Mesothelial cell of epicardium (in vitro differentiated cells): ENCODE measurements at places on chromosomes 11 and 22.
A peak's percentile ranks its signal among the peaks of the same experiment; 100 is the strongest.

GRCh38 chr11:9142732-9143131 is 51.3 kb upstream of the SCUBE2 start:
- no peak for DNase-seq

- no peak for DNase-seq
Observed at GRCh38 chr22:26115266-26115665, 54.0 kb upstream of the SEZ6L start.

- peak; percentile 49 for DNase-seq
Observed at GRCh38 chr22:32796865-32797573, 4.5 kb upstream of the TIMP3 start.

- DNase-seq = no peak
Observed at GRCh38 chr22:22863001-22863400, 24.6 kb upstream of the IGLL5 start.

GRCh38 chr11:8698917-8699441 is 16.4 kb downstream of the RPL27A start:
- DNase-seq = no peak

GRCh38 chr22:37745548-37746365 is 48.9 kb downstream of the TRIOBP start:
- peak; percentile 87 for DNase-seq

- no peak for DNase-seq
Observed at GRCh38 chr11:105937331-105937730, 84.7 kb downstream of the MSANTD4 start.

DNA sequence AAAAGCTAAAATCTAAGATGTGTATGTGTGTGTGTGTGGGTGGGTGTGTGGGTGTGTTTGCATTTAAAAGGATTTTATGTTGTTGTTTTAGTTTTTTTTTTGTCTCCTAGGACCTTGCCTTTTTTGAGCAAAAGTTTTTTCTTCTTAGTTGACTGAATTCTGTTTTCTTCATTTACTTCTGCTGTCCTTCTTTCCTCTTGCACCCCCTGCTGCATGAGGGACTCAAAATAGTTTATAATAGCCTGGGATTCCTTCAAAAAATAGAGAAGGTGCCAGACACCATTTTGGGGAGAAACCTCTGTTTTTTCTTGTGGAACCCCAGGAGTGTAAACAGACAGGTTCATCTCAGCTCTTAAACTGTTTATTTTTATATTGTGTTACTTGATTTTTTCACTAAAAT is 817.7 kb downstream of the TBC1D22A start:
- DNase-seq = no peak

- no peak for DNase-seq
Observed at GRCh38 chr22:38413085-38414008, 41.7 kb downstream of the KCNJ4 start.

DNA sequence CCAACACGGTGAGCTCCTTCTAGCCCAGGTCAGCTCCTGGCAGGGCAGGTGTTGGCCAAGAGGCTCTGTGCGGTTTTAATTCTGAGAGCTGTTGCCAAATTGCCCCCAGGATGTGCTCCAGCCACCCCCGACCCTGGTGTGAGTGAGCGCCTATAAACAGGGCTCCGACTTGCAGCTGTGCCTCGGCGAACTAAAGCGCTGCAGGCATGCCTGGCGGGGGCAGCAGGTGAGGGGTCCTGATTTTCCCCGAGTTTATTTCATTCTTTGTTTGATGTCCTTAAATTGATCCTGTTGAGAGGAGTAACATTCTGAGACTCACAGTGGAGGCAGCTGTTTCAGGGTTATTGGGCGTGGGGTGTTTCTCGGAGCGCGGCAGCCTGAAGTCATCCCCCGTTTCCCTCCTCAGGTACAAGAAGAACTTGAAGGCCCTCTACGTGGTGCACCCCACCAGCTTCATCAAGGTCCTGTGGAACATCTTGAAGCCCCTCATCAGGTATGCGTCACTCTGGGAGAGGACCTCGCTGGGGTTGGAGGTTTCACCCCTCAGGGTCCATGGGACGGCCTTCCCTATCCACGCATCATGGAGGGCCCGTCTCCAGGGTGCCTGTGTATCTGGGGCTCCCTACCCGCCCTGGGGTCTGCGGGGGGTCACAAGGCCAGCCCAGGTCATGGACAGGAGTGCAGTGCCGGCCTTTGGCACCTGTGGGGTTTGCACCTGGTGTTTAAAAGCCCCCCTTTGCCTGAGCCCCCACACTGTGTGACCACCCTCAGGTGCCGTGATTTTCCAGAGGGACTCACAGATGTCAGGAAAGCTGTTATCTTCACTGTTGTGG is 62.1 kb downstream of the ARHGAP8 start:
- DNase-seq = no peak

DNA sequence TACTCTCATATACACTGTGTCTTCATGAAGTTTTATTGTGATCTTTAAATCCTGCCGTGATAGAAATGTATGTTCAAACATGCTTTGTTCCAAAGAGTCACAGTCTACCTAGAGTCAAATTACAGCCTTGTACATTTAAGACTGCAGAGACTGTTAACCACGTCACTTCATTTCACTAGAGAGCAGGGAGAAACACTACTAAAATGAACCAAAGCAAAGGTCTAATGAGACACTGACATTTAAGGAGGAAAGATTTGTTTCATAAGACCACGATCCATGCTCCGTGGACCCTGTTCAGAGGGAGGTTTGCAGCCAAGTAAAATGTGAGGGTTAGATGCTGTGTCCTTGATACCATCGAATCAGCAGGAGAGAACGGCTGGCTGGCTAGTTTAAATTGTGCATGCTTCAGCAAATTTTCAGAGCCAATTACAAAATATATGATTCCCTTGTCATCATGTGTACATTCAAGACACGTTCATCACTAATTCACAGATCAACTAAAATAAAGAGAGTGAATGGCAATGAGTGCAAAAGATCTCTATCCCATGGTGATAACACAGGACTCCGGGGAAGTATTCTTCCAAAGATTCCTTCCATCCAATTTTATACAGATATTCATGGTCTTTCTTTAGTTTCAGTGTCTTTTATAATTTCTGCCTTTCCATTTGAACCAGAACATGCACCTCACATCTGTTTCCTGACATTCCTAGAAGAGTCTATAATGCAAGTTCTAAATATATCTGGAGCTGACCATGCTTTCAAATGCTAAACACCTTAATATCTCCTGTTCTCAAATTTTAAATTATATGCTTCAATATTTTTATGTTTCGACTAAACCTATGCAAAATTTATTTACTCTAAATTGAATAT is 960.9 kb upstream of the FAT3 start:
- DNase-seq = no peak

DNA sequence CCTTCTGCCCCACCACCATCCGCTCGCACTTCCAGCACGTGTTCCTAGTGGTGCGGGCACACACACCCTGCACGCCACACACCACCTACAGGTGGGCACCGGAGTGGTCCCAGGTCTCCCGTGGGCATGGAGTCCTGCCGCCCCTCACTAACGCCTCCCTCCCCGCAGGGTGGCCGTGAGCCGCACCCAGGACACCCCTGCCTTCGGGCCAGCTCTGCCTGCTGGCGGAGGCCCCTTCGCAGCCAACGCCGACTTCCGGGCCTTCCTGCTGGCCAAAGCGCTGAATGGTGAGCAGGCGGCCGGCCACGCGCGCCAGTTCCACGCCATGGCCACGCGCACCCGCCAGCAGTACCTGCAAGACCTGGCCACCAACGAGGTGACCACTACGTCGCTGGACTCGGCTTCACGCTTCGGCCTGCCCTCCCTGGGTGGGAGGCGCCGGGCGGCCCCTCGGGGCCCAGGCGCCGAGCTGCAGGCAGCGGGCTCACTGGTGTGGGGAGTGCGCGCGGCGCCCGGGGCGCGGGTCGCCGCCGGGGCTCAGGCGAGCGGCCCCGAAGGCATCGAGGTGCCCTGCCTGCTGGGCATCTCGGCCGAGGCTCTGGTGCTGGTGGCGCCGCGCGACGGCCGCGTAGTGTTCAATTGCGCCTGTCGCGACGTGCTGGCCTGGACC is 8.5 kb downstream of the SIPA1 start:
- DNase-seq = no peak

- no peak for DNase-seq
Observed at GRCh38 chr11:101487775-101488174, 96.0 kb downstream of the TRPC6 start.

GRCh38 chr11:104803776-104804175 is 94.5 kb downstream of the CASP12 start:
- DNase-seq = no peak

- DNase-seq = peak; percentile 91
Observed at GRCh38 chr11:45354976-45355705, 69.0 kb upstream of the SYT13 start.

DNA sequence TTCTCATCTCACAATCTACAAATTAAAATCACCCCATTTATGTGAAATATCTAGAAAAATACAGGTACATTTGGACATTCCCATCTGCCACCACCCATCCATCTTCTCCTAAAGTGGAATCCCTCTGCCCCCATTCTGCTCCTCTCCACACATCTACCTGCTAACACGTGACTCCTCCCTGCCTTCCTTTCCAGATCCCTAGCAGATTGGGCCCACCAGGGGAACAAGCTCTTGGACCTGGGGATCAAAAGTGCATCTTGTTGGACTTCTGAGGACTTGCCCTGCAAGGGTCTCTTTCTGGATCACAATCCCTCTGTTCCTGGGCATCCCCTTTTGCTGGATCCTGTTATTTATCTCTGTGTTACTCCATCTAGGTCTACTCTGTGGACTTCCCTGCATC is 107.6 kb downstream of the ZNF280B start:
- no peak for DNase-seq

DNA sequence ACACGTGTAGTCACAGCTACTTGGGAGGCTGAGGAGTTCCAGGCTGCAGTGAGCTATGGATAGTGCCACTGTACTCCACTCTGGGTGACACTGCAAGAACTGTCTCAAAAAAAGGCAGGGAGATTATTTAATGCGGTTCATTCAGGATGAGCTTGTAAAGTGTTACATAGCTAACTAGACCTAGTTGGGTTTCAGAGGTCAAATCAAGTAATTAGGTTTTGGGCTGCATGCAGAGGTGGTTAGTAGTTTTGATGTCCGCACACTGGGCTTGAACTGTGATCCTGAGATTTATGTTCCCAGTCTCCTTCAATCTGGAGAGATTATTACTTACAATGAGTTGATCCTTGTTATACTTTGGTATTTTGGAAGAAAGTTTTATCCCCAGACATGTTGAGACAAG is 2.1 kb upstream of the RBM4 start:
- no peak for DNase-seq

DNA sequence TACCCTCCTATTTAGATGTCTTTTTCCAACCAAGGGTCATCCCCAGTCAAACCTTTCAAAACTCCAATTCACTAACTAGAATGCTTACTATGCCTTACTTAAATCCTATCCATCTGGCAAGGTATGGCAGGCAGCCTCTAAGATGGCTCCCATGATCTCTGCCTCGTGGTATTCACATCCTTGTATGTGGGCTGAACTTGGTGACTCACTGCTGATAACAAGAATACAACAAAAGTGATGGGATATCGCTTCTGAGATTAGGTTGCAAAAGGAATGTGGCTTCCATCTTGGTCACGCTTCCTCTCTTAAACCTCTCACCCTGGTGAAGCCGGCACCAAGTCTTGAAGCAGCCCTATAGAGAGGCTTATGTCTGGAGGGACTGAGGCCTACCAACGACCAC is 29.6 kb upstream of the UPB1 start:
- no peak for DNase-seq

DNA sequence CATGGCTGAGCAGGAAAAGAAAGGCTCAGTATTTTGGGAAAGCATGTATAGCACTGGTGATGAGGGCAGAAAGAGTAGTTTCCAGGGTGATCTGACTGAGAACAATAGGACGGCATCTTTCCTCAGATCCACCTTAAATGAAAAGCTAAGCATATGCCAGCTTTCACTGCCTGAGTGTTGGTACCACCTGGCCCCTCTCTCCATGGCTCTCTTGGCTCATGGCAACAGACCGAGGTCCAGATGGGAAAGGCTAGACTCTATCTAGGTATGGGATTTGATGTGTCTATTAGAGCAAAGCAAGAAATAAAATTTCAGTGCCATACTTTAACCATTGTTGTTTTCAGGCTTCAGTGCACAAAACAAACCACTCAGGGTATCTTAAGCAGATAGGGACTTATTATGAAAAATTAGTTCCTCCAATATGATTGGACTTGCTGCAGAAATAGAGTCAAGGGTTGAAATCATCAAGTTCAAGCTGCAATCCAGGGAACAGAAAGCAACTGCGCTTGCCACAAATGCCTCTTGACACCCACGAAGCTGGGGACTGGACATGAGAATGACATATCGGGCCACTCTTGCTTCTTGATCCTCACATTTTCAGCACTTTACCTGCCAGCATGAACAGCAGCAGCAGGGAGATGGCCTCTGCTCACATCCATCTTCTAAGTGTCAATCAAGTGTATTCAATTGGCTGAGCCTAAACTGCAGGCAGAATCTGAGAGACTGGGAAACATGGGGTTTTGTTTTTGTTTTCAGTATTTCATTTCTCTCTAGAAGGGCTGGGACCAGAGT is 64.0 kb upstream of the SNX19 start:
- DNase-seq = no peak

- DNase-seq = no peak
Observed at GRCh38 chr11:108559904-108560303, 33.7 kb downstream of the EXPH5 start.

DNA sequence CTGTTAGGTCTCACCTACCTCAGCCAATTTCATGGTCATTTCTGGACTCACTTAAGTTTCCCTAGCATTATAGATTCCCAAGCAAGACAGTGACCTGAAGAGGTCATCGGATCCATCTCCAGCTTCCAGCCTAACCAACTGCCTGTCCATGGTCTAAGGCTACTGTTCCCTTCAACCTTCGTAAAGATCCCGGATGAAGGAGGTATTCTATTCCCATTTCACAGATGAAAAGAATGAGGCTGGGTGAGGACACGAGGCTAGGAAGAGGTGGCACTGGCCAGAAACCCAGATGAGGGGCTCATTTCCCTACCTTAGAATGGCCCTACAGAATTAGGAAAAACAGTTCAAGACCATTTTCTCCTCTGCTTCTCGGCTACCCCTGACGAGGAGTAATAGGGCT is 31.3 kb upstream of the DRD2 start:
- no peak for DNase-seq

- no peak for DNase-seq
Observed at GRCh38 chr22:29707010-29707409, 12.8 kb upstream of the CABP7 start.

GRCh38 chr11:2989551-2989950 is 2.6 kb downstream of the NAP1L4 start:
- DNase-seq = no peak

GRCh38 chr11:70313945-70314344 is 43.5 kb downstream of the PPFIA1 start:
- no peak for DNase-seq

DNA sequence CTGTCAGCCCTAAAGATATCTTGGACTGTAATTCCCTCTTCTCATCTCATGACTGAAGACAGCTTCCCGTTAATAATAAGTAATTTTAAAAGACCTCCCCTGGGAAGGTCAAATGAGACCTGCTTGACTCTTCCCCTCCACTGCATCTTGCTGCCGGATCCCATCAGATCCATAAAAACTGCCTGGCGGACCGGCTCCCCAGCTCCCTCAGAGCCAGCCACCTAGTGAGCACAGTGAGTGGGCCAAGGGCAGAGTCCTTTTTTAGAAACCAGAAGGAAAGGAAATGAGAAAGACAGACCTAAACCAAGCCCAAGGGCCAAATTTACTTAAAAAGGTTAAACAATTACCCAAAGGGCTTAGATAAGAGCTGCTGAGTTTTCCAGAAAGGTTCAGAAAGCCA is 595.3 kb downstream of the OPCML start:
- no peak for DNase-seq
